ENCODE measurements at places on chromosomes 6 and 20. TPM values are rescaled to one million over a fixed set of nuclear protein-coding genes. Genes with fewer than 3 reads are reported as not detected.

RIPK1 gene
- total RNA-seq, result 31.6 TPM

DNAAF9 gene
- 7.4 TPM for total RNA-seq

ASIP gene
- total RNA-seq, result not detected

PLEKHG1 gene
- total RNA-seq, result 4.0 TPM

AGPAT4 gene
- total RNA-seq, result 12.9 TPM

VPS16 gene
- 35.3 TPM for total RNA-seq

EPM2A gene
- 5.7 TPM for total RNA-seq

PAX1 gene
- total RNA-seq, result not detected

B3GALT4 gene
- total RNA-seq, result 6.0 TPM

VSTM2L gene
- 16.0 TPM for total RNA-seq

PROKR2 gene
- not detected for total RNA-seq

BLTP3A gene
- total RNA-seq, result 20.2 TPM

SEL1L2 gene
- not detected for total RNA-seq

NKAIN2 gene
- 2.6 TPM for total RNA-seq

PRDM13 gene
- not detected for total RNA-seq

TFAP2A gene
- total RNA-seq, result 83.9 TPM

HTR1E gene
- not detected for total RNA-seq

TMC2 gene
- total RNA-seq, result not detected

GCNT2 gene
- 42.8 TPM for total RNA-seq

CAPN11 gene
- total RNA-seq, result 1.2 TPM

CAGE1 gene
- total RNA-seq, result not detected

ZBTB12 gene
- 9.4 TPM for total RNA-seq

PAK1IP1 gene
- 27.3 TPM for total RNA-seq

CSNK2A1 gene
- total RNA-seq, result 191 TPM

ZNF343 gene
- total RNA-seq, result 13.4 TPM

GGT7 gene
- 11.5 TPM for total RNA-seq

OSBPL2 gene
- total RNA-seq, result 41.4 TPM

SASH1 gene
- total RNA-seq, result 6.6 TPM

C6orf52 gene
- 6.5 TPM for total RNA-seq

BPIFB1 gene
- total RNA-seq, result 0.10 TPM

OR2B6 gene
- 0.26 TPM for total RNA-seq

SLC22A23 gene
- 4.5 TPM for total RNA-seq

TCF15 gene
- total RNA-seq, result not detected

ERVFRD-1 gene
- not detected for total RNA-seq

PFDN4 gene
- total RNA-seq, result 48.2 TPM

SIRPB1 gene
- 0.72 TPM for total RNA-seq

HAO1 gene
- 0.13 TPM for total RNA-seq

HIVEP1 gene
- total RNA-seq, result 16.7 TPM

AIF1 gene
- total RNA-seq, result 0.44 TPM

TULP4 gene
- total RNA-seq, result 105 TPM

HRH3 gene
- total RNA-seq, result 0.10 TPM

FLRT3 gene
- total RNA-seq, result 0.67 TPM

TRIM31 gene
- total RNA-seq, result not detected

CALHM5 gene
- total RNA-seq, result not detected

SRMS gene
- not detected for total RNA-seq

GINS1 gene
- total RNA-seq, result 36.0 TPM

PCSK2 gene
- total RNA-seq, result not detected

RAB22A gene
- 21.1 TPM for total RNA-seq

ULBP1 gene
- 3.1 TPM for total RNA-seq

BMP6 gene
- total RNA-seq, result 13.6 TPM

SLC22A2 gene
- total RNA-seq, result not detected

STX11 gene
- total RNA-seq, result 3.2 TPM

XKR7 gene
- total RNA-seq, result 6.2 TPM

MAFB gene
- total RNA-seq, result 0.28 TPM

Measured in Panc1 (cell line).